Activated CD4-positive, alpha-beta memory T cell treated with anti-CD3 and anti-CD28 coated beads for 36 hours (primary cell): ENCODE measurements at places on chromosomes 3 and 15. TPM values are rescaled to one million over a fixed set of nuclear protein-coding genes. Genes with fewer than 3 reads are reported as not detected.

DNA sequence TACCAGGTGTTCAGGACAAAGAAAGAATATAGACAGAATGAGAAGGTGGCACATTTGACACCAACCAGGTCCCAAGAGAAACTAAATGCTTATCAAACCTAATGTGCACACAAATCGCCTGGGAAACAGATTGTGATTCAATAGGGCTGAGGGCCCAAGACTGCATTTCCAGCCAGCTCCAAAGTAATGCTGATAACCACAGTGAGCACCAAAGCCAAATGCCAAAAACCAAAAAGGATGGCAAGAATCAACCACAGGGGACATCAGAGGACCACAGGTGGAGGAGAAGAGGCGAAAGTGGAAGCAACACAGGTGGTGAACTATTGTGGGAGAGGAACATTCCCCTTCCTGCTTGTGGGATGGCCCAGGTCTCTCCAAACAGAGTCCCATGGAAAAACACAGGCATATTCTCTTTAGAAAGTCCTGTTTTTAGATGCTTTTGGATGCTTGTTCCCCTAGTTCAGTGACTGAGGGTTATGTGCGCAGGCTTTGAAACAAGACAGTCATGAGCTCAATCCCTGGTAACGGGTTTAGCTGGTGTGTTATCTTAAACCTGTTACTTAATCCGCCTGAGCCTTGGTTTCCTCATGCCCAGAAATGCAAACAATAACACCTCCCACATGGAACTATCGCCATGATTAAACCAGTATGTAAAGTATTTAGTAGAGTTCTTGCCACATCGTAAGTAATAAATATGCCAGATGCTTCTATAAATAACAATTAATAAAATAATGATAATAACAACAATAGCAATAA is 241.7 kb downstream of the ATP8B4 start:
- H3K27me3 ChIP-seq = peaks cover 2% of the 10 kb centered on the region
- no peaks in the 10 kb centered on the region for H3K36me3 ChIP-seq
- DNase-seq = no peak
- H3K4me1 ChIP-seq = no peaks in the 10 kb centered on the region
- no peak overlapping the region for H3K27ac ChIP-seq
- H3K4me3 ChIP-seq = no peak overlapping the region

DNA sequence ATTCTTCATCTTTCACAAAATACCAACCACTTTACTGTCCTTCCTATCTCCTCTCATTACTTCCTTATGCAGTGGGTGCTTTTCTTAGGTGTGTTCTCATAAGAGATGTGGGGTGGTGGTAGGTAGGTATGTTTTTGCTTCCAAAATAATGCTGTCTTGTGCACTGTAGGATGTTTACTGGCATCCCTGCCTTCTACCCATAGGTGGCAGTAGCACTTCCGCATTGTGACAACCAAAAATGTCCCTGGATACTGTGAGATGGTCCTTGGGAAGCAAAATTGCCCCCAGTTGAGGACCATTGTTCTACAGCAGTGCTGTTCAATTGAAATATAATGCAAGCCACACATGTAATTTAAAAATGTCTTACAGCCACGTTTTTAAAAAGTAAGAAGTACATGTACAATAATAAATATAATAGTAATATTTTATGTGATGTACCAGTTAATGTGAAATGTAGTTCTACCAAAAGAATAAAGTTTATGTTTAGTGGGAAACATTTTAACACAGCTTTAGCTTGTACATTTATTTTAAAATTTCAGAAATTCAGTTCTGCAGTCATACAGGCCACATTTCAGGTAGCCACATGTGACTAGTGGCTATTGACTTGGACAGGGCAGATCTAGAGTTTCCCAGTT is 75.2 kb downstream of the NEO1 start:
- H3K4me1 ChIP-seq = peaks cover 2% of the 10 kb centered on the region
- no peak overlapping the region for H3K27ac ChIP-seq
- no peak overlapping the region for H3K4me3 ChIP-seq
- H3K27me3 ChIP-seq = peaks cover 1% of the 10 kb centered on the region
- peaks cover 3% of the 10 kb centered on the region for H3K36me3 ChIP-seq

PRTG gene
- total RNA-seq = not detected

DNA sequence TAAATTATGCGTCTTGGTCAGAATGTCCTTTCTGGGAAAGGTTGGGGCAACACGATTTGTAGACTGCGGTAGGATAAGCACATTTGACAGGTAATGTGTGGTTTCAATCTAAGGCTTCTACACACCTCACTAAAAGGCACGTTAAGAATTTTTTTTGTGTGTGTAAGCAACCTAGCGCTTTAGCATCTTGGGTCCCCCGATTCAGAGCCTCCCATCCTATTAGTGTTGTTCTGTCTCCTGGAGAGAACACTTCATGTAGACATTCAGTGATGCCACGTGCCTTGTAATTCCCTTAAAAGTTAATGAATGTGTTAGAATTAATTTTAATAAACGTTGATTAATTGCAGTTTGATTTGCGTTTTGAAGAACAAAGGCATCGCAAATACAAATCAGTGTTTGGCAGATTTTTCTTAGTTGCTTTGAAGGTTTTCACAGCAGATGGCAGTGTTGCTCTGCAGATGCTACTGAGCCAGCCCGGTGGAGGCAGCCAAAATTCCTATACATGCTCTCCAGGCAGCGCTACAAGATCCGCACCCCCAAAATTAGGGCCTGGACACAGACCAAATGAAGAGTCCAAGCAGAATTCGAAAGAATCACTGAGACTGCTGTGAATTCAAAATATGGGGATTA is 63.5 kb downstream of the OTOL1 start:
- H3K4me1 ChIP-seq = no peaks in the 10 kb centered on the region
- no peak overlapping the region for H3K27ac ChIP-seq
- H3K27me3 ChIP-seq = peaks cover 2% of the 10 kb centered on the region
- DNase-seq = peak; percentile 15

GRCh38 chr3:39443530-39443929 is 23.9 kb upstream of the MOBP start:
- H3K27ac ChIP-seq = no peak overlapping the region
- H3K4me3 ChIP-seq = no peak overlapping the region
- peaks cover 4% of the 10 kb centered on the region for H3K4me1 ChIP-seq
- peaks cover 2% of the 10 kb centered on the region for H3K27me3 ChIP-seq
- H3K36me3 ChIP-seq = no peaks in the 10 kb centered on the region
- DNase-seq = no peak

SCG5 gene
- 1.6 TPM for total RNA-seq

- H3K4me1 ChIP-seq = peaks cover 39% of the 10 kb centered on the region
- peaks cover 4% of the 10 kb centered on the region for H3K36me3 ChIP-seq
- no peak overlapping the region for H3K4me3 ChIP-seq
- H3K27ac ChIP-seq = no peak overlapping the region
Measured at GRCh38 chr15:89104172-89104564, 15.9 kb downstream of the ABHD2 start.

- H3K27me3 ChIP-seq = no peaks in the 10 kb centered on the region
- peaks cover 24% of the 10 kb centered on the region for H3K4me1 ChIP-seq
- H3K36me3 ChIP-seq = peaks cover under 1% of the 10 kb centered on the region
Measured at GRCh38 chr3:156792945-156793344, 33.2 kb upstream of the LEKR1 start.

NDUFB4 gene
- 130 TPM for total RNA-seq

SKOR1 gene
- 0.12 TPM for total RNA-seq

REC114 gene
- total RNA-seq = not detected

CPNE9 gene
- not detected for total RNA-seq

DNA sequence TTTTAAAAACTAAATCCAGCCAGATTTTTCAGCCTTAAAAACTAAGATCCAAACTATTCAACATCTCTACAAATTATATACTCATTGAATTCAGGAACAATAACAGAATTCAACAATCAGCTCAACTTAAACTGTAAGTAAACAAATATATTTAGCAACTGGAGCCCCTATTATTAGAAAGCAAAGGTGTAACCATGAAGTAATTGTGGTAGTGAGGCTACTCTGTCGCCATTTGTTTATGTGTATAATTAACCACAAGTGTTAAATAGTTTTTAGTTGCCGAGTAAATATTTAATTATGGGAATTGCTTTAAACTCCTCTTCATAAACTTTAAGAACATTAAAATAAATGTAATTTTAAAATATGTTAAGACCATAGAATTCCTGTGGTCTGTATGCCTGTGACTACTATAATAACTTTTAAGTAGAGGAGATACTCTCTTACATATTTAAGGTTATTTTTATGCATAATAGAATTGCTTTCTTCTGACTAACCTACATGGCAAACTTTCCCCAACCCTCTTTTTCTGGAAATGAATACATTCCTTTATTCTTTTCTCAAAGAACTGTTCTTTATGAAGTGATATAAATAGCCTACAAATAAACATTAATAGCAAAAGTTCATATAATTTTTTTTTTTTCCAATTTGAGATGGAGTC is 51.2 kb downstream of the MFN1 start:
- H3K4me1 ChIP-seq = no peaks in the 10 kb centered on the region

DNA sequence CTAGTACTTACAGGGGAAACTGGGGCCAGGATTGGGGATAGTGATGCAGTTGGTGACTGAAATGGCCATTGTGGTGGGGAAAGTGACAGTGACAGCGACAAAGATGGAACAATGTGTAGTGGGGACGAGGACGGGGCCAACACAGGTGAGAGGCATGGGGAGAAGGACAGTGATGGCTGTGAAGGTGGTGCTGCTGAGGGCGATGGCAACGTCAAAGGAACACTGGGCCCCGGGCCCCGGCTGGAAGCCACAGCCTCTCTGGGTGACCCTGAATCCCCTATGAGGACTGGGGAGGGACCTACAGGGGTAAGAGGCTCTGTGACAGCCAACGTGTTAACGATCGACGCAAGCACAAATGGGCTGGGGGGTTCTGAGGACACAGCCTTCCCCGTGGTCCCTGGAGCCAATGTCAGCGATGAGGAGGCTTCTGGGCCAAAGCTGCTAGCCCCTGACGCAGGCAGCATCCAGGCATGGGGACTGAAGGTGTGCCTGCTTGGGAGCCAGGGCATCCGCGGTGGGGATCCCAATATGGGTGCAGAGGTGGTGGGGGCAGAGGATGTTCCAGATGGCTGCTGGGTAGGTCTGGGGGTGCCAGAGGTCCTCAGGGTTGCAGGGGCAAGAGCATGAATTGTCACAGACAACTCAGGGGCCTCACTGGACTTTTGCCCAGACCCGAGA is 25.2 kb upstream of the GOLGA6C start:
- no peak for DNase-seq
- no peaks in the 10 kb centered on the region for H3K4me1 ChIP-seq
- no peak overlapping the region for H3K27ac ChIP-seq
- peaks cover 13% of the 10 kb centered on the region for H3K27me3 ChIP-seq
- no peaks in the 10 kb centered on the region for H3K36me3 ChIP-seq
- no peak overlapping the region for H3K4me3 ChIP-seq
